Lower leg skin (tissue), 4 donors: ENCODE measurements at places on chromosomes 4 and X. TPM values are rescaled to one million over a fixed set of nuclear protein-coding genes. Genes with fewer than 3 reads are reported as not detected.

- DNase-seq: no peak
Measured at GRCh38 chrX:149829751-149830191, 48.0 kb downstream of the MAGEA9 start.

Gene GAB3
- total RNA-seq: 0.30 TPM

DNA sequence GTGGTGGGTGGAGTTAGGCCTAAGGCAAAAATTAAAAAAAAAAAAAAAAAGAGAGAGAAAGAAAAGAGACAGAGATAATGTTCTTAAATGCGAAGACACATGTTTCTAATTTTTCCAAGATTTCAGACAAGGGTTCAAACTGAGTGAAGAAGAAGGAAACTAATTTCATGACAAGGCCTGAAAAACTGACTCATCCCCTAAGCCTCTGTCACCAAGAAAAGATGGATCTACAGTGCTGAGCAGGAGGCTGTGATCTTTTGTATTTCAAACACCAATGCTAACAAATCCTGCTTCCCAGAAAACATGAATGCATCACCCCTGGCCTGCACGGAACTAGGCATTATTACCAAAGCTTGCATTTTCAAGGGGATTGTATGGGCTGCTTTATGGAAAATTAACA lies 75.3 kb downstream of the PPARGC1A start:
- DNase-seq: no peak

Gene PF4V1
- not detected for total RNA-seq

Gene RASGEF1B
- total RNA-seq: 57.1 TPM

Gene FGD1
- total RNA-seq: 5.3 TPM

Gene HAND2
- 11.0 TPM for total RNA-seq

- DNase-seq: no peak
Measured at GRCh38 chr4:169225058-169225751, 45.6 kb downstream of the SH3RF1 start.

DNA sequence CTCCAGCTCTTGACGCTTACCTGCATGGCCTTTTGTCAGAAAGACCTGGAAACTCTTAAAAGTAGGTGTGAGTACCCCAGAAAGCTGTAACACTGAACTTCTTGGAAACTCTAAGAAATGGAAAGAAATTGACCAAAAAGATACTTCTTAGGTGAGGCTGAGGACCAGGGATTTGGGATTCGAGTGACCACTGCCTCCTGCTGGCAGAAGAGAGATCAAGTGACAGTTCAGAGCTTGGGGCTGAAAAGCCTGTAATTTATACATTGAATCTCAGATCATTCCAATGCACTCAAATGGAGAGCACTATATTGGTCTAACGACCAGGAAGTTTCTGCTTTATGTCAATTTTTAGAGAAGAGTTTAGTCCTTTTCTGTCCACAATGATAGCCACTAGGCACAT lies 204.6 kb downstream of the PDGFRA start:
- no peak for DNase-seq

GRCh38 chr4:3473181-3473950 lies 10.3 kb downstream of the DOK7 start:
- DNase-seq: no peak

GRCh38 chr4:172851534-172851933 lies 317.1 kb upstream of the GALNT7 start:
- DNase-seq: no peak

DNA sequence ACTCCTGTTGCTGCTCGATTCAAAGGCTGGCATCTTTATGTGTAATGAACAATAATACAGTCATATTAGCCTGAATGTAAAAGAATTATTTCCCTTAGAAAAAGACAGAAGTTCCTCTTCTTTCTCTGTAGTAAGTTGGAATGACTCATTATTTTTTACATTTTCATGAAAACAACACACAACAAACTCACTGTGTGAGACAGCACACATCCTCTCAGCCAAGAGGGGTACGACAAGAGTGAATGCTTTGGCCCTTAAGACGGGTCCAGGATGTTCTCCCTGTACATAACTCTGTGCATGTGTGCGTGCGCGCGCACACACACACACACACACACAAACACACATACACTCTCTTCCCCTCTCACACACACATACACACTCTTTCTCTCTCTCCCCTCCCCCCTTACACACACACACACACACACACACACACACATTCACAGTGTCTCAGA lies 72.8 kb downstream of the MANBA start:
- no peak for DNase-seq

- no peak for DNase-seq
Measured at GRCh38 chr4:113851816-113852215, 90.3 kb upstream of the CAMK2D start.

DNA sequence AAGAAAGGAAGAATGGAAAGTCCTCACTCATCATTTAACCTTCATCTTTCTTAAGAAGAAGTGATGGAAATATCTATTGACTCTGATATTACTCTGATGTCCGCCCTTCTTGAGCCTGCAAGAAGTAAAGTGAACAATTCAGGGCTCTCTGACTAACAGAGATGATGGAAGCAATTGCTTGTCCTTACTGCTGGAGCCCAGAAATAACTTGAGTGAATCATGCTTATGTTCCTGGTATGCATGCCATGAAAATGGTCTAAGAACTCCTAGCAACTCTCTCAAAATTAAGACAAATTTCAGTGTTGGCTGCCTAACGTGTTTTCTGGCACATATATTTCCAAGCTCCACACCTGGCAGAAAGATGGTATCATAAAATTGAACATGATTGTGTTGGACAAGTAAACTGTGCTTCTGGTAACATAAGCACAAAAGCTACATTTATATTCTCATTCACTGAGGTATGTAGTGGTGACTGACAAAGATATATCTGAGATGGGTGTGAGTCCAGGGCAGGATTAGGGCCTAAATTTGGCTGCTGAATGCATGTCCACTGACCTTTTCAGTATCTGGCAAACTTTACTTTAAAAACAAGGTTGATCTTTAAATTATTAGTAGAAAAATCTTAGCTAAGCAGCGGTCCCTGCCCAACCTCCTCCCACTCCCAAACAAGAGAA lies 109.2 kb upstream of the OTUD4 start:
- DNase-seq: no peak
